CD4-positive, alpha-beta T cell treated with Interferon alpha-2 for 1 hour (primary cell): ENCODE measurements at places on chromosomes 2 and 18.

GRCh38 chr2:223052548-223053483 lies 826 bp downstream of the KCNE4 start:
- DNase-seq: no peak

DNA sequence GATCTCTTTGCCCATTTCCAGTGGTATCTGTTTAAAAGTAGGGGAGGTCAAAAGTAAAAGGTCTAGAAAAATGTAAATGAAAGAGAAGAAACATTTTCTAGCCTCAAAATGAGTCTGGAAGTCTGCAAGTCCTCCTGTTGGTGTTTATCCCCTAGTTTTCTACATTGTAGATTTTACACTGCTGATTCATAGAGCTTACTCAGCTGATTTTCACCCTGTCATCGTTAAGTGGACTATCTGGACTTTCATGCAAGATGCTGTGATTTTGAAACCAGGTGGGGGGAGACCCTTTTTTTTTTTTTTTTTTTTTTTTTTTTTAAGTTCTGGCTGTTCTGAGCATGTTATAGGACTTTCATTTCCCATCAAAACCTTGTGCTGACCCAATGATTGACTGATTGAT lies 10.3 kb downstream of the HOXD3 start:
- DNase-seq: no peak

DNA sequence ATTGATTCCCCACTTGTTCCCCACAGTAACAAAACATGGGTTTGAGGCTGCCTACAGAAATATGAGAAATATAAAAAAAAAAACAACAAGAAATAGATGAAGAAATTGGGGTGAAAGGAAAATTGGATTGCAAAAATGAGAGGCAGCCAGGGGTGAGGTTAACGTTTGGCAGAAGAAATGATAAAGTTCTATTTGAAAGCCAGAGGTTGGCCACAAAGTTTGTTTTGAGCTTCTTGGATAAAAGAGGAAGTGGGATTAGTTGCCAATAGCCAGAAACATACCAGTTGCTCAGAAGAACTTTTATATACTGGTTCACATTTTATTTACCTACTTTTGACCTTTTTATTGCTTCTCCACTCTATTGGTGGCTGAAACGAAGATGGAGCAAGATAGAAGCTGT lies 67.5 kb downstream of the FASTKD2 start:
- no peak for DNase-seq

DNA sequence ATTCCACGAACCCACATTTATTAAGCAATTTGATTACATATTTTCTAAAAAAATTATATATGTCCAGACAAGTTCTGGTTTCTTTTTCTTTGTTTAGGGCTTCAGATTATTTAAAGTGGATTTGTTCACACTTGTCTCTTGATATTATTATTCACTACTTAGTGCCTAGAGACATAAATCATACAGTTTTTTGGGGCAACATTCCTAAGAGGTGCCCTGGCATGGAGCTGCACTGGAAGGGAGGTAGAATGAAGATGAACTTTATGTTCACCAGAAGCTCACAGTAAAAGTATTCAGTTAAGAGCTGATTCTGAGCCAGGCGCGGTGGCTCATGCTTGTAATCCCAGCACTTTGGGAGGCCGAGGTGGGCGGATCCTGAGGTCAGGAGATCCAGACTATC lies 762.7 kb upstream of the TMEFF2 start:
- DNase-seq: no peak

- DNase-seq: no peak
These were observed 5.5 kb downstream of the TTL start for GRCh38 chr2:112487444-112487961.

DNA sequence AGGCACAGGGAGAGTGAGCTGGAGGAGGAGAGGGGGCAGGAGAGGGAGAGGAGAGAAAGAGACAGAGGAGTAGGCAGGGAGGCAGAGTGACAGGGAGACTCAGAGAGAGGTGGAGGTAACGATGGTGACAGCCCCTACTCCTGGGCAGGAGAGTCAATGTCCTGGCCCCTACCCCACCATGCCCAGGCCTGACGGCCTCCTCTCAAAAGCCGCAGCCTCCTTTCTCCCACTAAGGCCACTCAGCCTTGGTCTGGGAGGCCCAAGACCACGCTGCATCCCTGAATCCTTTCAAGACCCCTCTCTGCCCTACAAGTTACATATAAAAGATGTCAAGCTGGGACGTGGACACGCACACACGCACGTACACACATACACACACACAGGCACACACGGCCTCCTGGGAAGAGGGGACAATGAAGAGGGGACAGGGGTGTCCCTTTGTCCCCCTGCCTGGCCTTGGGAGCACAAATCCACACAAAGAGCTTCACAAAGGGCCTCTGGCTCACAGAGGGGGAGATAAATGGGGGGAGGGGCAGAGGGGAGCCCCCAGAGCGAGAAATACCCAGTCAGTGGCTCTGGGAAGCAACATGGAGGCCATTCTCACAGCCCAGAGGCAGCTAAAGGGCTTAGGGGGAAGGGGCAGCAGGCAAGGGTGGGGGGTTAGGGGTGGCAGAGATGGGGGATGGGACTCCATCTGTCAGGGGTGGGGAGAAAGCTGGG lies 19.5 kb upstream of the TNS1 start:
- no peak for DNase-seq
